ENCODE measurements at places on chromosomes 1 and 21.
A peak's percentile ranks its signal among the peaks of the same experiment; 100 is the strongest.

- no peak for DNase-seq
These were observed 3.1 kb downstream of the S100A8 start for GRCh38 chr1:153387785-153388184.

DNA sequence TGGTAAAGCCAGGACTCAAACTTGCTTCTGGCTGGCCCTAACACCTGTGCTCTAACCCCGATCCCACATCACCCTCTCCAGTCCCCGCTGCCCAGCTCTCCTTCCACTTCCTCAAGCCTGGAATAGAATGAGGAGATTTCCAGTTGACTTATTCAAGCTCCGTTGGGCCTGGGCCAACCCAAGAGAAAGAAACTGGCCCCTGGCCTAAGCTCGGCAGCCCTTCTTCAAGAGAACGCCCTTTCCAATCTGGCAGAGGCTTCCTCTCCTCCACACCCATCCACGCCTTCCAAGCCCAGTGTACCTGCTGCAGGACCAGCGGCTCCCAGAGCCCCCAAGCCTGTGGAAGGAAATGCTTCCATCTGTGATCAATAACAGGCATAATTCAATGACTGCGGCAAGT is 51.9 kb downstream of the LRRN2 start:
- no peak for DNase-seq

GRCh38 chr1:205071801-205072200 is 12.5 kb downstream of the TMEM81 start:
- no peak for DNase-seq

- no peak for DNase-seq
These were observed 19.3 kb downstream of the CNTN2 start for GRCh38 chr1:205062319-205062718.

DNA sequence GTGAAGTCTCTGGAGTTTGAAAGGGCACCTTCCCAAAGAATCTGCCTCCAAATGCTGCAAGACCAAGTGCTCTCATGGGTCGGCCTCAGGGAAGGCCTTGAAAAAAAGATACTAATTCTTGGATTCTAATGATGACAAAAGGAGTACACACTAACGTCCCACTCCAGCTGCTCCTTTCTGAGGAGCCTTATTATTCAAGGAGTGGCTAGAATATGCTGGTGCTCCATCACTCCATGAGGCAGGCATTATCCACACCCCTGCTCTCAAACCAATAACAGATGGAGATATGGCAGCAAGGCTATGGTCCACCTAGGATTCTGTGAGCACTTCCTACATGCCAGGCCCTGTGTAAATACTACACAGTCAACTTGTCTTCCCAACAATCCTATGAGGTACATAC is 54.4 kb downstream of the FAM78B start:
- no peak for DNase-seq

DNA sequence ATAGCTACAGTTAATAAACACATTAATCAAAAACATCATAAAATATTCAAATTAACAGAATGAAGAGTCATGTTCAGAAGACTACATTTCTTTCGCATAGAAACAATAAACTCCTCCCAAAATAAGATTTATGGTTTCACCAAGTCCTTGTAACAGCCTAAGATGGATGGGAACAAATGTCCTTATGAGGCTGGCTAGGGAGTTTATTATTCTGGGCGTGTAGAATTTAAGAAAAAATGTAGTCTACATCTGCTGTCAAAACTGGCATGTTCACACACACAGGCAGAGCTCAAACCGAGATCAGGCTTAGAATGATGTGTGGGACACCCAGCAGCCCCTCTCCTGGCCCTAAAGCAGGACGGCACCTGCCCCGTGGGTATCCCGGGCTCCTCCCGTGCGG is 101.1 kb downstream of the NPHP4 start:
- DNase-seq: no peak

- peak; percentile 67 for DNase-seq
These were observed 975.7 kb upstream of the ADGRL4 start for GRCh38 chr1:79982211-79982610.

GRCh38 chr1:197342669-197343068 is 74.6 kb downstream of the CRB1 start:
- DNase-seq: no peak

GRCh38 chr21:45259206-45259840 is 28.4 kb downstream of the POFUT2 start:
- no peak for DNase-seq

DNA sequence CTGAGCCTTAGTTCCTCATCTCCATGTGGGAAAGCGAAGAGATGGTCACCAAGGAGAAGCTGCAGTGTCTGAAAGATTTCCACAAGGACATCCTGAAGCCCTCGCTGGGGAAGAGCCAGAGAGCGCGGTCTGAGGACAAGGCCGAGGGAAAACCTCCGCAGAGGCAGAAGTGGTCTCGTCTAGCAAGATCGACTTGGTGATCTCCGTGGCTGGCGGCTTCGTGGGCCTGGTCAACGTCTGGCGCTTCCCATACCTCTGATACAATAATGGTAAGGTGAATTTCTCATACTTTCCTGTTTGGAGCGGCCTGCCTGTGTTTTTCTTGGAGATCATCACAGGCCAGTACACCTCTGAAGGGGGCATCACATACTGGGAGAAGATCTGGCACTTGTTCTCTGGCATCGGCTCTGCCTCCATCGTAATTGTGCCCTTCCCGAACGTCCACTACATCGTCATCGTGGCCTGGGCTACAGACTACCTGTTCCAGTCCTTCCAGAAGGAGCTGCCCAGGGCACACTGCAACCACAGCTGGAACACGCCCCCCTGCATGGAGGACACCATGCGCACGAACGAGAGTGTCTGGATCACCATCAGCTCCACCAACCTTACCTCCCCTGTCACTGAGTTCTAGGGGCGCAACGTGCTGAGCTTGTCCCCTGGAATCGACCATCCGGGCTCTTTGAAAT is 841.1 kb upstream of the TMPRSS15 start:
- no peak for DNase-seq

DNA sequence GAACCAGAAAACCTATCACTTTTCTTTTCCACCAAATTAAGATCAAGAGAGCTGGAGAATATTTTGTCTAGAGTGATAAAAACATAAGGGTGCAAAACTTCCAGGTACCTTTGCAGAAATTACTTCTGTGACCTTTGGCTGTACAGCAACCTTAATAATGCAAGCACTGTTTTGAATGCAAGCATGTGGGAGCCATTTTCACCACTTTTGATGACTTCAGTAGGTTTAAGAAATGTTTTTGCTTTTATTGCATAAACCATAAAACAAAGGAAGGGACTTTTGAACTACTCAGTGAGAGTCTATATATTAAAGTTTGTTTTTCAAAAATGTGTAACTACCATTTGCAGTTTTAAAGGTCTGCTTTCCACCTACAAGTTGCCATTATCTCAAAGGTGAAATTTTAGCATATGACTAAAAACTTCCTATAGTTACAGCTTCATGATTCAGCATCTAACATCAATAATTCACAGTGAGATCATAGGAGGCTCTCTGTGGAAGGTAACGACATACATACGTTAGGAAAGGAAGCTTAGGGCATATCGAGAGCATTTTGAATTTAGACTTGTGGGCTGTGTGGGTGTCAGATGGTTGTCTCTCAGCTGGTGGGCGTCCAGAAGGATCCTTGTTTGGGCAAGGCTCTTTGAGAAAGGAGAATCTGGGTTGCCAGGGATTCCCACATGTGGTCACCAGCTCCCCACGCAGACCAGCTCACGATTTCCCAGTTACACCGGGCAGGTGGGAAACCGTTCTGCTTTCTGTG is 1.1 kb upstream of the GADD45A start:
- DNase-seq: no peak

- DNase-seq: peak; percentile 41
These were observed 65.5 kb upstream of the DNAH14 start for GRCh38 chr1:224864006-224864405.

DNA sequence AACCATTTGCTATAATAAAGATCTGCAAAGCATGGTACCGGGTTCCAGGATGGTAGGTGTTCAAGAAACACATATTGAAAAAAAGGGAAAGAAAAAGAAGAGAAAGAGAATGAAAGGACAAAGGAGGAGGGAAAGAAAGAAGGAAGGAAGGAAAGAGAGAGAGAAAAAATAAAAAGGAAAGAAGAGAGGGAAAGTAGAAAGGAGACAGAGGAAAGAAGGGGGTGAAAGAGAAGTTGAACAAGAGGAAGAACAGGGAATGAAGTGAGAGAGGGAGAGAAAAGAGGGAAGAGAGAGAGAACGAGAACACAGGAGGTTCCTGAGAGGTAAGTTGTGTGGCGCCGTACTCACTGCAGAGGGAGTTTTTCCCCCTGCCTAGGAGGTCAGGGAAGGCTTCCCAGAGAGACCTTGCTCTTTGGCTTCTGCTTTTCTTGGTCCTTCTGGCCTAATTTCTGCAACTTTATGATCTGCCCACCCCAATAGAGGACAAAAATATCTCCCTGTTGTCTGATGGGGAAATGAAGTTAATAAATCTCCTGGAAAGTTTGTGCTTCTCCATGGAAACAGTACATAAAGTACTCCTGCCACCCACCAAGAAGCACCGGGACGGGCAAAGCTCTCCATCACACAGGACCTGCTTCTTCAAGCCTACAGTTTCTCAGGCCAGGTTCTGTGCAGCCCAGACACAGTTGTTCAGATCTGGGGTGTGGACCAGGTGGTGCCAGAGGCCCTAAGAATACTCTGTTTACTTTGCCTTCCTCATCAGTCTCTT is 124.8 kb downstream of the ROR1 start:
- DNase-seq: no peak

- DNase-seq: no peak
These were observed 187.9 kb downstream of the VAV3 start for GRCh38 chr1:107776900-107777663.

DNA sequence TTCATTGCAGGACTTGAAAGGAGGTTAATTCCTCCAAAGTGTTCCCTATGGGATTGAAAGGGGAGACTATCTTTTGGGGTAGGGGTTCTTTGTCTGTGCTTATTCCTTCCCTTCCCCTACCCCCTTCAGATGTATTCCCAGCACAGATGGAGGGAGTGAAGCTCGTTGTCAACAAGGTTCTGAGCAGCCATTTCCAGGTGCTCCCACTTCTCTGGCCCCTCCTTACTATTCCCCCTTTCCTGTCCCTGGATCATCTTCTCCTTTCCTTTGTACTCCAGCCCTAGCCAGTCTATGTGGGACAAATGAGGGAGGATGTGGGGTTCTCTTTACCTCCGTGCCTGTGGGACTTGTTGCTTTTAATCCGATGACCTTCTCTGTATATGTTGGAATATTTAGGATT is 899 bp downstream of the TOMM40L start:
- DNase-seq: no peak

- DNase-seq: no peak
These were observed 466.6 kb upstream of the OLFM3 start for GRCh38 chr1:102463328-102463727.

- peak; percentile 94 for DNase-seq
These were observed 8.9 kb downstream of the XKR8 start for GRCh38 chr1:27968692-27969091.

- DNase-seq: no peak
These were observed 161.4 kb upstream of the ZRANB2 start for GRCh38 chr1:71242239-71242638.

GRCh38 chr1:3651026-3651929 is 1.0 kb upstream of the TP73 start:
- DNase-seq: no peak

DNA sequence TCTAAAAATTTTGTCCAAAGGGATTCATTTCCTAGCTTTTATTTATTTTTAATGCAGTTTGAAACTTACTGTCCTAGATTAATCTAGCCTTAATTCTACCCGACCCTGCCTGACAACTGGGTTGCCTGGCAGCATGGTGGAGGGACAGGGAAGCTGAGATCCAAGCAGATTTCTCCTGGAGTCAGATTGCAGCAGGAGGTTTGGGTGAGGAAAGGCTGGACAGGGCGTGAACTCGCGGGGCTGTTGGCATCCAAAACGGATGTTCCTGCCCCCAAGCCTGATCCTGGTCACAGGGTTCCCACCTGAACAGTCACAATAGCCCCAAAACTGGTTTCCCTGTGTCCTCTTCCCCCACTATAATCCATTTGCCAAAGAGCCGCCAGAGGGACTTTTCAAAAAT is 23.2 kb downstream of the TCEA3 start:
- DNase-seq: no peak

- peak; percentile 86 for DNase-seq
These were observed 48.6 kb upstream of the EPS15 start for GRCh38 chr1:51567653-51568052.

- peak; percentile 76 for DNase-seq
These were observed 35.8 kb upstream of the RUNX1 start for GRCh38 chr21:35084869-35085268.

GRCh38 chr1:177082855-177083693 is 81.4 kb downstream of the ASTN1 start:
- peak; percentile 52 for DNase-seq

DNA sequence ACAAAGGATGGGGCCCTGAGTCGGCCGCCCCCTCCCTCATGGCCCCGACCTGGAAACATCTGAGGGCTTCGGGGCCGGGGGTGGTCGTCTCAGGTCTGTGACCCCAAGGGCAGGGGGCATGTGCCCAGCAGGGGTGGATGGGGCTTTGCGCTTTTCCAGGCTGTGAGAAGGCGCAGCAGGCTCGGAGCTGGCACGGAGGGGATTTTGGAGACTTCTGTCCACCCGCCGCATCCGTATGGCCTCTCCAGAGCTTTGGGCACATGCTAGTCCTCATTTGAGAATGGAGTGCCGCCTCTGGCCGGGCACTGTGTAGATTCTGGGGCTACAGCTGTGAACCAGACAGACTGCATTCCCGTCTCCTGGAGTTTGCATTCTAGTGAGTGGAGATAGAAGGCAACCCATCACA is 66.1 kb upstream of the WNT4 start:
- DNase-seq: no peak

- no peak for DNase-seq
These were observed 1232.0 kb downstream of the KCNT2 start for GRCh38 chr1:195376190-195376589.

DNA sequence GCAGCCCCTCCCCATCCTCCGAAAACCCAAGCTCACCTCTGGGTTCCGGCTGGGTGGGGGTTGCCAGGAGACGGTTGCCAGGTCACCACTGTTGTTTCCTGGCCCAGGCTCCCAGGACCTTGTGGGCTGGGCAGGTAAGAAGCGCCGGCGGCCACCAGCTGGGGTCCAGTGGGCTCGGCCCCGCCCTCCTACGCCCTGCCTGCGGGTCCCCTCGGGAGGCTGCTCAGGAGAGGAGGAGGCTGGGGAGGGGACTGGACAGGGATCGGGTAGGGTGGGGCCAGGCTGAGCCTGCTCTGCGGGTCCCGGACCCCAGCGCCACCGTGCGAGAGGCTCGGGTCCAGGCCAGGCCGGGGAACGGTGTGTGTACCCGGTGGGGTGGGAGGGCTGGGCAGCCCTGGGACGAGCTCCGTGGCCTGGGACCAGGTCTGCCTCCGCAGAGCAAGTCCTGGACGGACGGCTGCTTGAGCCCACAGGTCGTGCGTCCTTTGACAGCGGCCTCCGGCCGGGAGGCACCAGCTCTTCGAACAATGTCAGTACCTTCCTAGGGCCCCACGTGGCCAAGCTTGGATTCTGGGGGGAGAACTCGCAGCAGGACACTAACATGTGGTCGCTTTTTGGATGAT is at the start of gene TTLL10:
TSS of gene TTLL10 (plus strand) at position 88 of the 623 bp plus-strand sequence. CDS start 5,336 bp downstream, outside the sequence.
- no peak for DNase-seq

- DNase-seq: no peak
These were observed 48.5 kb upstream of the IKBKE start for GRCh38 chr1:206421616-206422340.

Data from AG08395 (cell line).